Activated CD4-positive, alpha-beta T cell treated with anti-CD3 and anti-CD28 coated beads for 48 hours (primary cell): ENCODE measurements at places on chromosomes 11 and 22.

- no peak for DNase-seq
Observed at GRCh38 chr22:41951898-41952474, at the start of gene SMIM45. Gene SMIM45, plus strand, starts transcription at chr22:41952150.

- no peak for DNase-seq
Observed at GRCh38 chr11:24206030-24206429, 290.8 kb upstream of the LUZP2 start.

- DNase-seq = no peak
Observed at GRCh38 chr11:134086376-134086775, 17.5 kb downstream of the JAM3 start.

GRCh38 chr11:134207538-134208239, 16.1 kb downstream of the NCAPD3 start:
- peak; percentile 76 for DNase-seq

- no peak for DNase-seq
Observed at GRCh38 chr11:118918686-118919280, 6.9 kb downstream of the BCL9L start.

DNA sequence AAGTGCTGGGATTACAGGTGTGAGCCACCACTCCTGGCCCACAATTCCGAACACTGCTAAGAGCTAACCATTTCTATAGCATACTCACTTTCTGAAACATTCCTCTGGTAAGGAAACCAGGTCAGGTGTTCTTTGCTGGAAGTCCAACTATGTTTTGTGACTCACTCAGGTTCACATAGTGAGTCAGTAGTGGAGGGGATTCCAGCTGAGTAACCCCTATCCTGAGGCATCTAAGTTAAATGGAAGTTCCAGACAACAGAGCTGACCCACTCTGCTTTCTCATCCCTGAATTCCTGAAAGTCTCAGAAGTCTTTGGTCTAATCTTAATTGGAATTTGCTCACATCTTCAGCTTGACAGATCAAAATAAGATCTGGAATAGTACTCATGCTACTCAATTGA, 3.0 kb upstream of the CHRNA10 start:
- DNase-seq = no peak

- no peak for DNase-seq
Observed at GRCh38 chr22:48828688-48829087, 999.0 kb downstream of the BRD1 start.

DNA sequence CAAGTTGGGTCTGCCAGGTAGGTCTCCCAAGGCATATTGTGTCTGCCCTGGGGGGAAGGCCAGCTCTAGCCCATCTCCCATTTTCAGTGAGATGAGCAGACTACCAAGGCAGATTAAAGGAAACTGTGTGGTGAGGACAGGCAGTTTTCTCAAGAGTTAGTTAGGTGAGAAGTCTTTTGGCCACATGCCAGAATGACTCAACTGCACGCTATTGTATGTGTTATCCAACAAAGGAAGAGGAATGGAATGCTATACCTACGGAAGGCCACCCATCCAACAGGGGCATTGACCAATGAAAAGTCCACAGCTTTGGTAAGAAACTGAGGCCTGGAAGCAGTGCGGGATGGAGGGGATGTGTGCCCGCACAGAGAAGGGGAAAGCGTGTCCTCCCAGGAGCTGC, 941.7 kb downstream of the NTM start:
- no peak for DNase-seq

DNA sequence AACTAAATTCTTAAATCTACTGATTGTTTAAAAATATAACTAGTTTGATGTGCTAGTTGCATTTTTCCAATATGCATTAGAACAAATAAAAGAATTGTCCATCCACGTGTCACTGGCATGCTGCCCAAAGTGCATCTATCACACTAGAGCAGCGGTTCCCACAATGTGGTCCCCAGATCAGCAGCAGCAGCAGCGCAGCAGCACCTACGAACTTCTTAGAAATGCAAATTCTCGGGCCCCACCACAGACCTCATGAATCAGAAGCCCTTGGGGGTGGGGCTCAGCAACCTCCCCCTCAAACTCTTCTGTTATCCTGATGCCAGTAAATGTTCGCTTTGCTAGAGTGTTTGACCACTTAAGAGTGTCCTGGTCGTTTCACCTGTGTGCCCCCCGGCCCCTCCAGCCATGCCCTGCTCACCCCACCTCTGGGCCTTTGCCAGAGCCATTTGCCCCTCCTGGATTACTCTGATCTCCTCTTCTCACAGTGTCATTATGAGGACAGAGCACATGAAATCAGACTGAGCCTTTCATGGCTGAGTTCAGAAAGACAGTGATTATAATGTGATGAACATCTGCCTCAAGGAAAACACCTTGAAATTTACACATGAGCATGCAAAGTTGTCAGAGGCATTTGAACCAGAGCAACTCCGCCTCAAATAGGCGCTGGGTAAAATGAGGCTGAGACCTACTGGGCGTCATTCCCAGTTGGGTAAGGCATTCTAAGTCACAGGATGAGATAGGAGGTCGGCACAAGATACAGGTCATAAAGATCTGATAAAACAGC, 12.6 kb upstream of the VSIG10L2 start:
- peak; percentile 27 for DNase-seq

GRCh38 chr11:19316434-19316833, 75.7 kb upstream of the E2F8 start:
- no peak for DNase-seq

DNA sequence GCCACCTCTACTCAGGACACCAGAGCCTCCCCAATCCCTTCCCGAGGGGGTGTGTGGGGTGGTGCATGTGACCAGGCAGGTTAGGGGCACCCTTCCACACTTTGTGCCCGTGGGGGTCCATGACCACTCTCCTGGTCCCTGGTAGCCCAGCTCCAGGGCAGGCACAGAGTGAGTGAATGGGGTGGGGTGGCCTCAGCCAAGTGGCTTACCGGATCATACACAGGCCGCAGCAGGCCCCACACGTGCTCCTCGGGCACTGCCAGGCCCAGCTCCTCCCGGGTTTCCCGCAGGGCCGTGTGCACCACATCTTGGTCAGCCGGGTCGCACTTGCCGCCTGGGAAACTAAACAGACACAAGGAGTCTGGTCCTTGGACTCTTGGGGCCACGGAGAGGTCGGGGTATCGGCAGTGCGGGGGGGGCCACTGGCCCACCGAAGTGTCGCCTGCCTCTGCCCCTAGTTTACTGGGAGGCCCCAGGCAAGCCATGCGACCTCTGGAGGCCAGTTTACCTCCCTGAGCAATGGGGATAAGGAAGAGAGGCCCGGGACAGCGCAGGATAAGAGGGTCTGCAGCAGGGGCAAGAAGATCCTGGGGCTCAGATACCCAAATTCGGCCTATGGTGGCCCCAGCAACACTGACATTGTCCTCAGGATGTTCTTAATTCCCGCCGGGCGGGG, 889 bp downstream of the NUDT8 start:
- DNase-seq = no peak

GRCh38 chr11:57585301-57585700, 12.2 kb upstream of the SERPING1 start:
- DNase-seq = no peak

- DNase-seq = no peak
Observed at GRCh38 chr11:100777103-100777502, 90.0 kb downstream of the ARHGAP42 start.

- no peak for DNase-seq
Observed at GRCh38 chr11:95140397-95141033, 50.9 kb downstream of the ENDOD1 start.

GRCh38 chr11:12930850-12931249, 78.3 kb upstream of the RASSF10 start:
- DNase-seq = no peak

GRCh38 chr22:50111056-50111455, 21.2 kb downstream of the MOV10L1 start:
- no peak for DNase-seq

DNA sequence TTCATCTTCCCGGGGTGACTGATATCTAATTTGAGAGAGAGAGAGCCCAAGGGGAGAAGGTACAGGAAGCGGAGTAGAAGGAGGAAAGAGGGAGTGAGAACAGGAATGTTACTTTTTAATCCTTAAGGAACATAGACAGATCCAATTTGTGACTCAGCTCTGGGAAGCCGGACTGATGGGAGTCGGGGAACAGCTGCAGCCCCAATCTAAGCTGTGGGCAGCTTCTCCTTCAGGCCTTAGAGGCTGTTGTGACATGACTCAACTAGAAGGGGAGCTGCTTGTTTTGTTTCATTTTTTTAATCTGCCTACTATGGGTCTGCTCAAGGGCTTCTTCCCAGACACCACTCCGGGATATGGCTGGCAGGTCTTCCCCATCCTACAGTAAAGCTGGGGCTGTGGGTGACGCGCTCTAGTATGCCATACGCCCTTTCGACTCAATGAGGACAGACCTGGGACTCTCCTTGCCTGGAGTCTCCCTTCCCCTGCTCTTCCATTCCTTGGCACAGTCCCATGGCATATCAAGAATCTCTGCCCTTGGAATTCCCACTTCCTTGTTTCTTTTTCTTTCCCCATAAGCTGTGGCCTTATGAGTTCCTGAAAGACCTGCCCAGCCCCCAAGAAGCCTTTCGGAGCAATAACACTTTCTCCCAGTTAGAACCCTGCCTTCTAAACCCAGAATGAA, 103.3 kb upstream of the AKIP1 start:
- DNase-seq = no peak
